ENCODE measurements at places on chromosomes 13 and 19.

GRCh38 chr13:111120422-111120821, 5.3 kb downstream of the ARHGEF7 start:
- DNase-seq = no peak

DNA sequence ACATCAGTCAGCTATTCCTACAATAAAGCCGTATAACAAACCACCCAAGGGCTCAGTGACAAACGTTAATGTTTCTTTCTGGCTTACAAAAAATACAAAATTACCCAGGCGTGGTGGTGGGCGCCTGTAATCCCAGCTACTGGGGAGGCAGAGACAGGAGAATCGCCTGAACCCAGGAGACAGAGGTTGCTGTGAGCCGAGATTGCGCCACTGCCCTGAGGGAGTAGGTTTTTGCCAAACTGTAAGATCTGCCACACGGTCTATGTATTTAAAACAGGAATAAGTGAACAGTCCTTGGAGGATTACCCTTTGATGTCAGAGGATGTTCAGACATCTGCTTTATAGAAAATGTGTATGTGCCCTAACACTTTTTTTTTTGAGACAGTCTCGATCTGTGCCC, 105.8 kb downstream of the DPF1 start:
- no peak for DNase-seq

DNA sequence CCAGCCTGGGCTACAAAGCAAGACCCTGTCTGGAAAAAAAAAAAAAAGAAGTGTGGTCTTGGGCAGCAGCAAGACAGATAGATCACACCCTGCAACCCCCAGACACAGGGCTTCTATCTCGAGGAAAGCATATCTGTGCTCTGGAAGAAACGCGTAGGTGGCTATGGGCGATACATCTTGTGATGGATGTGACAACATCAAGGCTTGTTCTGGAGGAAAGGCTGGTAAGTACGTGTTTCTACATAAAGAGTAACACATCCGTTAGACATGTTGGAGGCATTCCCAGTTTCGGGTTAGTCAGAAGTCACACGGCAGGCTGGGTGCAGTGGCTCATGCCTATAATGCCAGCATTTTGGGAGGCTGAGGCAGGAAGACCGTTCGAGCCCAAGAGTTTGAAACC, 6.6 kb upstream of the DHDH start:
- no peak for DNase-seq

- DNase-seq = no peak
These were observed 50.1 kb downstream of the KL start for GRCh38 chr13:33066329-33066728.

DNA sequence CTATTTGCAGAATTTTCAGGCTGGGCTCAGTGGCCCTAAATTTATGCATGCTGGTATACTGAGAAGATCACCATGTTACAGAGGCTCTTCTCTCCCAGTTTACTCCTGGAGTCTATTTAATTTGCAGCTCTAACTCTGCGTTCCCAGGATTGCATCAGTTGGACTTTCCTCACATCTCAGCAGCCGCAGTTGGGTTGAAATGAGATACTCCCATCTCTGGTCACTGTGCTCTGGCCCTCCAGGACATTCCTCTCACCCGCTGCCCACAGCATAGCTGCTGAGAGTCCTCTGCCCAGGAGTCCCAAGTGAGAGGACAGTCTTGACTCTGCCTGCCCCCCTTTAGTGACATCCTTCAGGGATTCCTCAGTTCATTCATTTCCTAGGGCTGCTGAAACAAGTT, 150.9 kb downstream of the LACC1 start:
- DNase-seq = no peak

- no peak for DNase-seq
These were observed 50.3 kb upstream of the TUBGCP3 start for GRCh38 chr13:112638157-112638750.

- DNase-seq = no peak
These were observed 890.1 kb upstream of the PCDH20 start for GRCh38 chr13:62305756-62306155.

- no peak for DNase-seq
These were observed 79.7 kb downstream of the LMO7 start for GRCh38 chr13:75715601-75716523.

DNA sequence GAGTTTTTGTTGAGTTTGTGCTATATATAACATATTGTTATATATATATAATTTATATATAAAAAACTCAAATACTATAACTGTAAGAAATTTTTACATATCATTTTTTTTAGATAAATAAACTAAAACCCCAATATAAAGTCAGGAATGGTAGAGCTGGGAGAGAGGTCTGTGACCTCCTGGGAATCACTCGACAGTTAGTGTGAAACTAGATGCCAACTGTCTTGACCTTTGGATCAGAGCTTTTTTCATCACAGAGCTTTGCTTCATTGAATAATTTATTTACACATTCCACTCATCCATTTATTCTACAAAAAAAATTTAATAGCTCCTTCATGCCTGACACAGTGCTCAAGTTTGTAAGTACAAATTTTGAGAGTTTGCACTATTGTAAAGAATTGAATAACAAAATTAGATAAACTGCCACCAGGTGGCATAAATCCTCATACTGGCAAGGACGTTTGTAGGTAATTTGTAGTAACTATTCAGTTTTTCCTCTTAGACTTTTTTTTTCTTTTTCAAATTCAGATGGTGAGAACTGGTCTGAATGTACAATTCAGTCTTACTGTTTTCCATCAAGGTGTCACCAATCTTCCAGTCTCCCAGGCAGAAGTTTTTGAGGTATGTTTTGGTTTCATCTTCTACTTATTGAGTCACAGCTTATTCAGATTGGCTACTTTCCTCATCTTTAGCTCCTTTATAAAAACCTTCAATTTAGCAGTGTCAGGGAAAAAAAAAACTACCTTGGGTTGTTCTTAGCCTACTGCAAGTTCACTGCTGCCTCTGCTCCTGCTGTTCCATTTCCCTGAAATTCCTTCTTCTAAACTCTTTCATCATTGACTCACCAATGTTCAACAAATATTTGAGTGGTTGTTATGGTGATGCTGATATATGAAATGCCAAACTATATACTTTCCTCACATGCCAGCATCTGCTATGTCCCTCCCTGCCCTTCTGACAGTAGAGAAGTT, 28.7 kb downstream of the LACC1 start:
- no peak for DNase-seq

DNA sequence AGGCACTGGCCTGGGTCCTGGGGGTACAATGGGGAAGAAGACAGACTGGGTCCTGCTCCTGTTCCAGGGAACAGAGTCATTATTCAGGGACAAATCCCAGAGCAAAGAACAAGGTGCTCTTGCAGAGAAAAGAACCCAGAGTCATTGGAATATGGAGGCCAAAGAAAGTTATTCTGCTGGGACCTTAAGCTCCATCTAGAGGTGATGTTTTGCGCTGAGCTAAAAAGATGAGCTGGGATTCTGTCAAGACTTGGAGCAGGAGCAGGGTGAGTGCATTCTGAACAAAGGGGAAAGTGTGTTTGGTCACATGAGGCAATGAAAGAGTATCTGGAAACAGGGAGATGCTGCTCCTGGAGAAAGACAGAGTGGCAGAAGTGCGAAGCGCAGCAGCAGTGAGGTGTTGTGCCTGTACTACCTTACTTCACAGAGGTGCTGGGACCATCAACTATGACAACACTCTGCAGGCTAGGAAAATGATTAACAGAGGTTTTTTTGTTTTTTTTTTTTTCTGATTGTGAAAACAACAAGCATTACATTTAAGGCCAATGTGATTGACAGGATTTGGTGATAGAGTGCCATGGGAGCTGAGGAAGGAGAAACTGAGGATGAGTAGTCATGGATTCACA, 95.3 kb upstream of the TNFSF11 start:
- no peak for DNase-seq

- DNase-seq = no peak
These were observed 66.9 kb downstream of the GJA3 start for GRCh38 chr13:20093951-20094350.

GRCh38 chr19:3184847-3185460, 776 bp upstream of the NCLN start:
- no peak for DNase-seq

GRCh38 chr19:17246681-17247425, 1.1 kb upstream of the NR2F6 start:
- DNase-seq = no peak

GRCh38 chr13:49635599-49636433, 7.5 kb downstream of the ARL11 start:
- DNase-seq = no peak

GRCh38 chr13:87356314-87356713, 314.9 kb upstream of the SLITRK5 start:
- DNase-seq = no peak

- DNase-seq = peak; percentile 29
These were observed at the start of gene SYT5 for GRCh38 chr19:55179606-55180484. Gene SYT5 (minus strand): TSS chr19:55180289. CDS start chr19:55179041, 1,248 bp downstream.

DNA sequence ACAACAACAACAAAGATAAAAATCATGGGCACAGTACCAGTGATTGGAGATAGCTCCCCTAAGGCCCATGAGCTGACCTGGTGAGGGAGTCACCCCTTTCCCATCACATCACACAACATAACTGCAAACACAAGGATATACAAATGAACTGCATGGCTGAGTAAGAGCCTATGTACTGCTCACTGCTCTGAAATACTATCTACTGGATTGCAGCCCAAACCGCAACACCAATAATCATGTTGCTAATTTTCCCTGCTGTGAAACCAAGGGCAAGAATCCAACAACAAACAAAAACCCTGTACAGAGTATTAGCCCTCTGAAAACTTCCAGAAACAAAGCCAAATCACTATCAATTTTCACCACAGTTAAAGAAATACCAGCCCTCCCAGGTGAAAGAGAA, 1893.2 kb downstream of the PCDH9 start:
- DNase-seq = no peak

GRCh38 chr13:49651570-49652354, 23.5 kb downstream of the ARL11 start:
- DNase-seq = no peak

DNA sequence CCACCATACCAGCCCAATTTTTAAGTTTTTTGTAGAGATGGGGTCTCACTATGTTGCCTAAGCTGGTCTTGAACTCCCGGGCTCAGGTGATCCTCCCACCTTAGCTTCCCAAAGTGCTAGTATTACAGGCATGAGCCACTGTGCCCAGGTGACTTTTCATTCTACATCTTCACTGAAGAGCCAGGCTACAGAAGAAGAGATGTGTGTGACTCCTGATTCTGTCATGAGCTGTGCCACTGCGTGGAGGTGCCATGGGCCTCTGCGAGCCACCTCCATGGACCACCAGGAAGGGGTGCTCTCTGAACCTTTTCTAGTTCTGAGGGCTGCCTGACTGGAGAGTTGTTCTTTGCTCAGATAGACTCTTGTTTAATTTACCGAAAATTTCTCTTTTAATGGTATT, 56.6 kb upstream of the RANBP3 start:
- no peak for DNase-seq

DNA sequence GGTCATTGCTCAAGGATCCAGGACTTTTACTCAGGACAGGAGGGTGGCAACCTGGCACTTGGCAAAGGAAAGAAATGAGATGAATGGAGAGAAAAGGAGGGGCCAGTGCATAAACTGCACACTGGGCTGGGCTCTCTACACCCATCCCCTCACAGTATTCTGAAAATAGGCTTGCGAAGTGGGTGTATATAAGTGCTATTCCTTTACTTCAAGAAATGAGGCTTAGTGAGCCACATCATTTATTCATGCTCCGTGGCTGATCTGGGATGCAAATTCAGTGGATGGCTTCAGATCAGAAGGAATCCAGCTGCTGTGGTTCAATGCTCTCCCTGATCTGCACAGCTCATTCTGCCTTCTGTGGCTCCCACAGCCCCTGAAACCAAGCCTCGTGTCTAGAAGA, 297.7 kb downstream of the UQCRFS1 start:
- DNase-seq = no peak

- DNase-seq = no peak
These were observed 1173.3 kb downstream of the PCDH17 start for GRCh38 chr13:58804832-58805231.

Data from stimulated activated CD8-positive, alpha-beta memory T cell treated with anti-CD3 and anti-CD28 coated beads, Interleukin-15, amount 100 ng/mL, for 4 hours (primary cell).